ENCODE measurements at places on chromosomes 12 and 14. TPM values are rescaled to one million over a fixed set of nuclear protein-coding genes. Genes with fewer than 3 reads are reported as not detected.

- DNase-seq: no peak
- H3K27ac ChIP-seq: no peak overlapping the region
- no peaks in the 10 kb centered on the region for H3K27me3 ChIP-seq
- H3K4me1 ChIP-seq: no peaks in the 10 kb centered on the region
- H3K4me3 ChIP-seq: no peak overlapping the region
These were observed 91.5 kb downstream of the CPNE8 start for GRCh38 chr12:38813923-38814322.

DNA sequence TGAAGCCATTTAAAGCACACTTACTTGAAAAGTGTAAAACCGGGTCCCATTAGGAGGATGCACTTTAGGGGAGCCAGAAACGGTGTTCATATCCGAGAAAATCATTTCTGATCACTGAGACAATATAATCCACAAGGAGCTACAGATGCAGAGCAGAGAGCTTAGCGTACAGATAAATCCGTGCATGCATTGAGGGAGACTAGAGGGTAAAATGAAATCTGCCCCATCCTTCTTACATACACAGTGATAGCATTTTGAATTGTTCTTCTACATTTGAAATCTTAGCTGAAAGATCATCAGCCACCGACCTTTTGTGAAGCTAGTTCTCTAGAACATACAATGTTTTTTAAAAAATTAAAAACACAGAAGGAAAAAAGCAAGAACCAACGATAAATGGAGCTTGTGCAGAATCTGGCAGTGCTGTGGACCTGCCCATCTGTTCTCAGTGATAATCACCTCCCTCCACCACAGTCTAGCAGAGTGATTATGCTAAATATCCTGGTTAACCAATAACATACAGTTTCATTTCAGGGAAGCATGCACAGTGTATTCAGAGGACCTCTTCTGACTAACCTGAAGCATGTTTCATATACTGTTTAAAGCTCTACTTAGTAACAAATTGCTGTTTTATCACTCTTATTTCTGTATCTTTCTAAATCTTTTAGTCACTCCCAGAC, 161.1 kb downstream of the PPFIA2 start:
- no peak for DNase-seq
- no peak overlapping the region for H3K27ac ChIP-seq
- no peaks in the 10 kb centered on the region for H3K4me1 ChIP-seq

The DTX3 gene
- total RNA-seq: 33.1 TPM

The ACOT6 gene
- not detected for total RNA-seq

The VSX2 gene
- total RNA-seq: not detected

Data from tibial nerve (tissue), 4 donors.